ENCODE measurements at places on chromosomes 2 and 18.

- DNase-seq: no peak
Observed at GRCh38 chr2:165060411-165060810, 105.1 kb upstream of the SLC38A11 start.

- no peak for DNase-seq
Observed at GRCh38 chr2:152395103-152395502, 60.1 kb downstream of the FMNL2 start.

- DNase-seq: no peak
Observed at GRCh38 chr2:227153758-227154486, 10.1 kb downstream of the COL4A4 start.

GRCh38 chr2:212914392-212914791 is 237.0 kb downstream of the IKZF2 start:
- DNase-seq: peak; percentile 12

GRCh38 chr18:27202741-27203140 is 17.6 kb upstream of the CHST9 start:
- no peak for DNase-seq

GRCh38 chr2:191479680-191480023 is 198.3 kb upstream of the NABP1 start:
- no peak for DNase-seq

DNA sequence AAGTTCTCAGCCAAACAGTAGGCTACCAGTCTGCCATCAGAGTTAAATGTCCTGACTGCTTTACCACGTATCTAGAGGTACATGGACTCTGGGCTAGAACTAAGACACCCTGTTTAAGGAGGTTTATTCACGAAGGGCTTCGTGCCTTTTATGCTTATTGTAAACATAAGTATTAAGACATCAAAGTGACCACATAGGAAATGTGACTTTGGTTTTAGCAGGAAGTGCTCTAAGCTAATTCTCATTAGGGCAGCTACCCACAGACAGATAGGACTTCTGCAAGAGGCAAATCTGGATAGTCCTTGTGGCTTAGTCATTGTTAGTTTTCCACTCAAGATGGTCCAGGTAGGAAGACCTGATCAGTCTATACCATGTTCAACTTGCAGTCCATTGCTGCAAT is 233.3 kb upstream of the MGAT5 start:
- no peak for DNase-seq

DNA sequence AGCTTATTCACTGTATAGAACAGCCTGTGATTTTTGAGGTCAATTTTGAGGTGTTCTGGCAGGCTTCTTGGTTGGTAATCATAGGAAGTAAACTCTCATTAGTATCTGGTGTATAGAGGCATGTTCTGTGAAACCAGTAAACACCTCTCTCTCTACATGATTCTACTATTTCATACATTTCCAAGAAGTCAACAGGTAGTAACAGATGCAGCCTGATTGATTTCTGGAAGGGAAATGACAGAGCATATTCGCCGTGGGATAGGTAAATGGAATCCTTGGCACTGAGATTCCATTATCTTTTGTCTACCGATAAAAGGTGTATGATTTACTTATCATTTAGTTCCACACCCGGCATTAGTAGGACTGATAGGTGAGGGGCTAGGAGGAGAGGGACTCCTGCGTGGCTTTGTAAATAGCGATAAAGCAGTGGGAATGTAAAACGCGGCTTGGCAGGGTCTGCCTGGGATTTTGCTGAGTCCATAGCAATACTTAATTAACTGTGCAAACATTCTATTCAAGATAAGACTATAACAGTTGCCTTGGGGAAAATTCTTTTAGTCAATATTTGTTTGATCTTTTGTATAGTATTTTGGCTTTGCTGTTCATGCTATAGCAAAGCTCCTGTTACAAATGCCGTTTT is 32.3 kb downstream of the LYPD6B start:
- DNase-seq: no peak

GRCh38 chr18:26768385-26768784 is 97.1 kb downstream of the AQP4 start:
- no peak for DNase-seq

- DNase-seq: no peak
Observed at GRCh38 chr18:13545955-13546354, 180.4 kb downstream of the FAM210A start.

DNA sequence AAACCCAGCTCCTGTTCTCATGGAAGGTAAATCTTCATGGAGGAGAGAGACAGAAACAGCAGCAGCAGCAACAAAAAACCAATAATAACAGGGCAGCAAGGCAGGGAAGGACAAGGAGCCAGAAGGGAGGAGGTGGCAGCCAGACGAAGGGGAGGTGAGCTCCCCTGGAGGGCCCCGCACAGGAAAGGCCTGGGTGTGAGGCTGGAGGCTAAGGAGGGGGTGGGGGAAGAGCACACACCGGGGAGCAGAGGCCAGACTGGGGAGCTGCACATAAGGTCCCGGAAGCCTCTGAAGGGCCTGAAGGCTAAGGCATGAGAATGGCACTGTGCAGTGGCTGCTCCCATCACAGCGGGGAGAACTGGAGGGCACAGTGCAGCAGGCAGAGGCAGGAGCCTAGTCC is 94.8 kb upstream of the SMAD7 start:
- DNase-seq: peak; percentile 59

DNA sequence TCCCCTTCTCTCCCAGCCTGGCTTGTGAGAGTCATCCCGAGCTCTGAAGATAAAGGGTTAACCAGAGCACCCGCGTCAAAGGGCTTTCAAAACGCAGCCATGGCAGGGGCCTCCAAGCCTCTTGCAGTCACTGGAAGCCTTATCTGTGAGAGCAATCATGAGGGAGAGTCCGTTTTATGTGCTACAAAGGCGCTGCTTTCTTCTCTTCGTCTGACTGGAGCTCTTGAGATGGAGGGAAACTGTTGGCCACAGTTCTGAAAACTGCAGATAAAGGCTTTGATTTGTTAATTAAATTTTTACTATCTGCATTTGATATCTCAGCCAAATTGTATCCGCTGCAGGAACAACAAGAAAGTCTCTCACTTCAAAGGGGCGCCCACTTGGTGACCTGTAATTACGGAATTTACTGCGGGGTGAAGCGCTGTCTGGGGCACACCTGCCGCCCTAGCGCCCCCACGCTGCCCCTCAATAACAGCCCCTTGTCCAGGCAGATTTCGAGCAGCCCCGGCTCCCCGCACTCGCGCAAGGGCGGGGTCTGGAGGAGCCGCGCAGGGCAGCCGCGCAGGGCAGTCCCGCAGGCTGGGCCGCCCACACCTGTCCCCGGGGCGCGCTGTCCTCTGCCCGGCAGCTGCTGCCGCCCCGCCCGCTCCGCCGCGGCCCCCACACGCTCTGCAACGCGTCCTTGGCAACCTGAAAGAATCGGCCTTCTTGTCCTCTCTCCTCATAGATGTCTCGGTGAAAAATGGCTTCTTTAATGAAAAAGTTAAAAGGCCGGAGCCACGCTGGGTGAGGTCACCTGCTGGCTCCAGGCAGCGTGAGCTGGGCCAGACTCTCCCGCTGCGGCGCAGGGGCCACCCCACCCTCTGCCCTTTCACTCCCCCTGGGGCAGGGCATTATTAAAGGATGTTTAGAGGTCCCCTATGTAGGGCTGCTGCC is 217.9 kb downstream of the VAPA start:
- no peak for DNase-seq

DNA sequence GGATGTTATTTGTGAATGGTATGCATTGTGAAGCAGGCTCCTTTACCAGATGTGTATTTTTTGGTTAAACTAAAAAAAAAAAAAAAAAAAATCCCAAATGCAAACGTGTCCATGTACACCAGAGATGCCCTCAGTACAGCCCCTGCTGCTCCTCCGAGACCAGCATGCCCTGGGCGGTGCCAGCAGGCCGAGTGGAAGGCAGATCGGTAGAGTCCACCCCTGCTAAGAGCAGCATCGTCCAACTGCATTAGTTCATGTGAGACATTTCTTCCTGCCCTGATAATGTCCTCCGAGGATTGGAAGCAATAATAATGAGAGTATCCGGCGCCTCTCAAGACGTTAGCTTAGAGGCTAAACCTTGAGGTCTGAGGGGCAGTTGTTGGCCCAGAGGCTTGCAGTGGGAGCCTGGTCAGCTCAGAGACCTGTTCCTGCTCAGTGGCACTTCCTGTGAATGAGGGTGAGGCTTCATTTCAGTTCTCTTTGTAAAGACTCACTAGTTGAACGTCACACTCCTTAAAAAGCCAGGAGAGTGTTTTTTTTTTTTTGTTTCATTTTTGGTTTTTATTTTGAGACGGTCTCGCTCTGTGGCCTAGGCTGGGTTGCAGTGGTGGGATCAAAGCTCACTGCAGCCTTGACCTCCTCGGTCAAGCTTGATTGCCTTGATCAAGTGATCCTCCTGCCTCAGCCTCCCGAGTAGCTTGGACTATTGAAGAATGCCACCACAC is 5.6 kb downstream of the SLC66A3 start:
- DNase-seq: no peak

GRCh38 chr2:240949791-240950705 is 43.9 kb downstream of the CROCC2 start:
- no peak for DNase-seq

DNA sequence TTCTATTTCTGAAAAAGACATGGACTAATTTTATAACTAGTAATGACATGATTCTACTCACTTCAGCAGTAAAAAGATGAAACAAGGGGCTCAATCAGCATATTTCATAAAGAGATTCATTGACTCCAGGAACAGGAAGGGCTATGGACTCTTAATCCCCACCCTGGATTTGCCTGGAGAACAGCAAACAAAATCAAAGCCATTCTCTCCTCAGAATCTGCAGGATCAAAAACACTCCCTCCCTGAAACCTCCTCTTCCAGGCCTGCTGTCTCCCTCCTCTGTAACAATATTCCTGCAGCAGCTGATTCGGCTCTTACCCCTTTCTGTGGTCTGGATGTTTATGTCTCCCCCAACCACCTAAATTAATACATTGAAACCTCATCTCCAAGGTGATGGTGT is 57.0 kb downstream of the ZC3H8 start:
- no peak for DNase-seq

- DNase-seq: peak; percentile 17
Observed at GRCh38 chr2:102792568-102793208, 30.9 kb downstream of the TMEM182 start.

- DNase-seq: no peak
Observed at GRCh38 chr18:59876310-59876626, 23.5 kb upstream of the PMAIP1 start.

DNA sequence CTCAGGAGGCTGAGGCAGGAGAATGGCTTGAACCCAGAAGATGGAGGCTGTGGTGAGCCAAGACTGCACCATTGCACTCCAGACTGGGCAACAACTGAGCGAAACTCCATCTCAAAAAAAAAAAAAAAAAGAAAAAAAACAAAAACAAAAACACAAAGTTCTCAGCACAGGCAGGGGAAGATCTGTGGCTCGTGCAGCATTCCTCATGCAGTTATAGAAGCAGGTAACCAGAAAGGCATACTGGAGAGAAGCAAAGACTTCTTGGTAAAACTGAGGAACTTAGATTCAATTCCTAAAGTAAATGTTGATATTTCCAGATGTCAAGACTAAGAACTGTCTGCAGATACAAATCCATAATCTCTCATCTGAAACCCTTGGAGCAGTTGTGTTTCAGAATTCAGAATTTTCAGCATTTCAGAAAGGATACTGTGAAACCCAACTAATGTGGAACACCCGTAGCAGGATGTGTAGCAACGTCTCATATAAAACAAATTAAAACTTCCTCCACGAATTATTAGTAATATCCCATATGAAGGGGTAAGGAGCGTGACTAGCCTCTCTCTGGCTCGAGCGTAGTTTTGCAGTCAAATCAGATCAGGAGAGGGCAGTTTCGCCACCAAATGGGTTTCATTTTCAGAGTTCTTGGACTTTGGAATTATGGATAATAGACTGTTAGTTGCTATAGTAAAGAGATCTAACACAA is 13.2 kb upstream of the SLC25A52 start:
- DNase-seq: no peak

DNA sequence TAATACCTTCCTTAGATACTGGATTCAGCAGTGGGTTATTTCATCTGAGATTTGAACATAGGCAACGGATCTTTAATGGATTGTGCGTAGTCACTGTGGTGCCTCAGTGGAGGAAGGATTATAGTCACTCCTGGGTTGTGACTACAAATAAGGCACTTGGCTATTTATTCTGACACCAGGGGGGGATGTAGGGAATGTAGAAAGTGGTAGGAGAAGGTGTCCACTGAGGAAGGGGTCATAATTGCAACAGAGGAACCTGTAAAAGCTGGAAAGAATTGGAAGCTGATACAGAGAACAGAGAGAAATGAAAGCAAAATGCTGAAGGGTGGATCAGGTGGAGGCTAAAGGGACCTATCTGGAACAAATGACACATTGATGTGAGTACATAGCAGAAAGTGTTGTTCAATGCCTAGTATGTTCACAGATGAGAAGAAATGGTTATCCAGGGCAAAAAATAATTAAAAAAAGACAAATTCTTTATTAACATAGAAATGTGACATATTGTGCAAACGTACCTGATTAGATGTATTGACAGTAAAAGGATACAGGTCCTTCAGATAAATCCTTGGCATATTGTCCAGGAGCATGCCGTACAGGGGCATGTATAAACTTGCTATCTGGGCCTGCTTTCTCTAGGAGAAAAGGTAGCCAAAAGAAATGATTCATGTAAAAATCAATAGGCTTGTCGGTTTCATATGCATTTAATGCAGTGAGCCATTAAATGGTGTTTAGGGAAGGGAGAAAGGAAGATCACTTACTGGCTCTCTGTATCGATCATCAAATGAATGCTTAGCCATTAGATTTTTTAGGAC is 91.2 kb upstream of the CCDC195 start:
- DNase-seq: no peak

- peak; percentile 19 for DNase-seq
Observed at GRCh38 chr18:61998957-61999356, 106.2 kb upstream of the RNF152 start.

DNA sequence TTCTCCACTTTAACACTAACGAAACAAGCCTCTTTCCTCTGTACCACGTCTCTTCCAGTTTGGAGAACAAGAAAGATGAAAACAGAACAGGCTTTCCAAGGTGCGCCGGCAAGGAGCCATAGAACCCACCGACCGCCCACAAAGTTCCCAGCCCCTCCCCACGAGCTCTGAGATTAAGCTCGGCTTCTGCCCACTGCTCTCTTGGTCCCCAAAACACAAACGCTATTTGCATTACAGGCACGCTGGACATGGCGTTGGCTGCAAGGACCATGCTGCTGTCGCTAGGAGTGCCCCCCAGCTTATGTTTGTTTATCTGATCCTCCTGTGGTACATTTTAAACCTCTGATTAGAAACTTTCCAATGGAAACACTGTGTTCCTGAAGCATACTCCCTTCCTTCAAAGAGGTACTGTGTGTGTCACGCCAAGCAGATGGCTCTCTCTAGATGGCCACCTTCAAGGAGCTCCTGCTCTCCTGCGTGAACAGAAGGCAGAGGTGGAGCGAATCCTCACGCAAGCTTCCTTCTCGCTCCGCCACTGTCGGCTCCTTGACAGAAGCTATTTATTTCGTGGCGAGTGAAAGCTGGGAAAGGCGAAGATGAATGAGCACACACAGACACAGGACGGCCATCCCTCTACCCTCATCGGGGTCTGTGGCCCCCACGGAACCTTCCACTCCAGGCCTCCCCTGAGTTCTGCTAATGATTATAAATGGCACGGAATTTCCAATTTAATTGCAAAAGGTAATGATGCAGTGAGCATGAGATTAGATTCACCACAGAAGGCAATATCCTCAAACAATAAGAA is 166.2 kb downstream of the EIPR1 start:
- no peak for DNase-seq
